Muscle of leg (tissue), 16 donors: ENCODE measurements at places on chromosomes 5 and 9. TPM values are rescaled to one million over a fixed set of nuclear protein-coding genes. Genes with fewer than 3 reads are reported as not detected.

GRCh38 chr9:133515240-133515610 lies 9.5 kb downstream of the MYMK start:
- peaks cover 43% of the 10 kb centered on the region for H3K4me1 ChIP-seq
- no peak overlapping the region for H3K4me3 ChIP-seq
- H3K36me3 ChIP-seq, result peaks cover 2% of the 10 kb centered on the region
- DNase-seq, result no peak
- H3K27me3 ChIP-seq, result peaks cover 2% of the 10 kb centered on the region

DNA sequence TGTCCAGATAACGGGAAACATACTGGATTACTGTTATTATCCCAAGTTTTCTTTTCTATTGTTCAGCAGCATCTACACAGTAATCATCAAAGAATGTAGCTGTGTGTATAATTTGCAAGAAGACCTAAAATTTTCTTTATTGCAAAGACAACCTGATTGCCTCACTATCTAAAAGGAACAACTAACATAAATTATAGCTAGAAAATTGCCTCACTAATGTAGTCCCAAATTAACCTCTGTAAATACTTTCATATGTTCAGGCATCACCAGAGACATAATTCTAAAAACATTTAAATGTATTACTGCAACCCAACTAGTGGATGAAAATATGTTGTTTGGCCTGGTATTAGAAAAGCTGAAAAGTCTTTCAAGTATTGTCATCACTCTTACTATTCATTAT lies 275.4 kb downstream of the CDH12 start:
- no peak overlapping the region for H3K4me3 ChIP-seq
- H3K4me1 ChIP-seq, result no peaks in the 10 kb centered on the region
- no peaks in the 10 kb centered on the region for H3K36me3 ChIP-seq
- no peaks in the 10 kb centered on the region for H3K27me3 ChIP-seq
- no peak overlapping the region for H3K27ac ChIP-seq

DNA sequence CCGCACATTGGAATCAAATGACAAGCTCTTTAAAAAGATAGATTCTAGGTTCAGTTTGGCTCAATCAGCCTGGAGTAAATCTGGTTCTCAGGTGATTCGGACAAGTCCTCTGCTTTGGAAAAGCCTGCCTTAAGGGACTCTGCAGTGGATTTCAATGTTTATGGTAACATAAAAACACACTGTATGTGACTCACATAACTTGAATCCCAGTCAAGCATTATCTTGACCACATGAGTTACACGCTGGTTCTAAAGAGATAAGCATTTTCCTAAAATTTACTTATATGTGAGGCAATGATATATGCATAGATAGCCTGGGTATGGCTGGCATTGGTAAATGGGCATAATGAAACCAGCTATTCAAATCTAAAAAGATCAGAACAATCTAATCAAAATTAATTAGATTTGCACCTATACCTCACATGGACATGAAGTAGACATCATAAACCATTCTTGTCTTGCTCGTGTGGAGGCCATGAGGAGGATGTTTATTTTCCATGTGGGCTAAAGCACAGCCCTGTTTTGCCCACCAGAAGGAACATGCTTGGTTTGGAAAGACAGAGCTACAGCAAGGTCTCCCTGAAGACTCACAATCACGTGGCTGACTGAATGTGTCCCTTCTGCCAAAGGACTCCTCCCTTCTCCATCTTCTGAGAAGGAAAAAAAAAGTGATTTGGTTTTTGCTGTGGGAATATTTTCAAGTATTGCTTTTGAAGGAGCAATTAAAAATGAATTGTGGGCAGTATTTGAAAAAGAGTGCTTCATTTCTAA lies 351.7 kb downstream of the DIRAS2 start:
- H3K4me1 ChIP-seq, result no peaks in the 10 kb centered on the region
- H3K27ac ChIP-seq, result no peak overlapping the region

DNA sequence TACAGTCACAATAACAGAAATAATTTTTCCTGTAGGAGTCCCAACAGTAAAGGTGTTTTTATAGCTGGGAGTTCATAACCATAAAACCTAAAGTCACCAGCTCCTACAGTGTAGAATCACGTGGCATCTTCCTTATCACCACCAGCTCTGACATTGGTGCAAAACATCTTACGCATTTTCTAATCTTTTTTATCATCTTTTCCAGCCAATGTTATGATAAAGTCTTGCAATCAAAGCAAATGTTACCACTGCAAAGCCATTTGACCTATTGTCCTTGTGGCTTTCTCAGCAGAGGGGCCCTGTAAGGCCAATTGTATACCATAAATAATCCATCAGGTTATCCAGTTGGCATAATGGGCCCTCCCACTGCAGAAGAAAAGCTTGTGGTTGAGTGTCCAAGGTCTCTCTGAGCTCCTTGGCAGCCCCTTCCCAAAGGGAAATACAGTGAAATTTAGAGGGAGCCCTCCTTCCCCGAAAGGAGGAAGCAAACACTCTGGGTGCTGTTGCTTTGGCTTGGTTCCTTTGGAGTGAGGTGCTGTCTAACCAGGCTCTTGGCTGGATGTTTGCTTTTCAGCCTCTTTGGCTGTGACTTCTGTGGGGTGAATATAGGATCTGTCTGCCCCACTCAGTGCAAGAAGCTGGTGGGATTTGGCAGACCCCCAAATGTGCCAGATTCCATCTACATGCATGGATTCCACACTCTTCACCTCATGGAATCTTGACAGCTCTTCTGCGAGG lies 29.3 kb upstream of the CPEB4 start:
- H3K4me1 ChIP-seq, result peaks cover 4% of the 10 kb centered on the region
- DNase-seq, result no peak
- no peaks in the 10 kb centered on the region for H3K36me3 ChIP-seq
- H3K27ac ChIP-seq, result no peak overlapping the region
- H3K4me3 ChIP-seq, result no peak overlapping the region

The CCDC183 gene
- total RNA-seq, result 0.84 TPM

The ATOX1 gene
- 51.4 TPM for total RNA-seq

DNA sequence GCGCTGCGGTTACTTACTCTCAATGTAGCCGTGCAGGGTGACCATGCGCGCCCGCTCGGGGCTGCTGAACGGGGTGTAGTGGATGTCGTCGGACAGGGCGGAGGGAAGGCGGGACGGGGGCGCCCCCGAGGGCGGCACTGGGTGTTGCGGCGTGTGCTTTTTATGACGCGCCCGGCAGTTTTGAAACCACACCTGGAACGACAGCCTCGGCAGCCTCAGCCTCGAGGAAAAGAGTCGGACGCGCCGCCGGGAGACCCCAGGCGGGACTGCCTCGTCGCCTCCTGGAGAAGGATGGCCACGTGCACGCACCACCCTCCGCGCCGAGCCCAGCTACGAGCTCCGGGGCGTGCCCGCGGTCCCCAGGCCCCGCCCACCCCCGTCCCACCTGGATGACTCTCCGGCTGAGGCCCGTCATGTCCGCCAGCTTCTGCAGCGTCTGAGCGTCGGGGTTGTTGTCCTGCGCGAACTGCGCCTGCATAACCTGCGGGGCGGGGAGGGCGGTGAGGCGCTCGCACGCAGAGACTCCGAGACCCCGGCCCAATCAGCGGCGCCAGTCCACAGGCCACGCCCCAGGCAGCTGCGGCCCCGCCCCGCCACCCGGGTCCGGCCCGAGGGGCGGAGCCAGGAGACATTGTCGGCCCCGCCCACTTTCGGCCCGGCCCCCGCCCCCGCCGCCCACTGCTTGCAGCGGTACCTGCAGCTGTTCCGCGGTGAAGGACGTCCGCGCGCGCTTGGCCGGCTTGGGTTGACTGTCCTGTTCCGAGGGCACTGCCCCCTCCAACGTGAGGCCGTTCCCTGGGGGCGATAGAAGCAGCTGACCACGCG lies 15.0 kb downstream of the LHX6 start:
- DNase-seq, result peak; percentile 45
- no peaks in the 10 kb centered on the region for H3K36me3 ChIP-seq
- peaks cover 70% of the 10 kb centered on the region for H3K27me3 ChIP-seq
- H3K4me3 ChIP-seq, result peak overlapping the region; percentile 28

- no peak for DNase-seq
- H3K27me3 ChIP-seq, result no peaks in the 10 kb centered on the region
- H3K27ac ChIP-seq, result no peak overlapping the region
- no peaks in the 10 kb centered on the region for H3K36me3 ChIP-seq
- H3K4me1 ChIP-seq, result no peaks in the 10 kb centered on the region
These were observed 1.9 kb downstream of the LRRC19 start for GRCh38 chr9:27003426-27004077.

- peaks cover 2% of the 10 kb centered on the region for H3K27me3 ChIP-seq
- DNase-seq, result no peak
- no peaks in the 10 kb centered on the region for H3K36me3 ChIP-seq
- no peak overlapping the region for H3K27ac ChIP-seq
- H3K4me3 ChIP-seq, result no peak overlapping the region
- no peaks in the 10 kb centered on the region for H3K4me1 ChIP-seq
These were observed 215.3 kb downstream of the SLIT3 start for GRCh38 chr5:169085636-169086035.

The PDLIM7 gene
- 97.1 TPM for total RNA-seq

GRCh38 chr5:135534609-135535419 lies 950 bp downstream of the NEUROG1 start:
- no peak overlapping the region for H3K27ac ChIP-seq
- no peak for DNase-seq
- H3K36me3 ChIP-seq, result no peaks in the 10 kb centered on the region
- peaks cover 9% of the 10 kb centered on the region for H3K4me1 ChIP-seq
- no peak overlapping the region for H3K4me3 ChIP-seq

- H3K36me3 ChIP-seq, result no peaks in the 10 kb centered on the region
- no peak overlapping the region for H3K27ac ChIP-seq
- H3K4me1 ChIP-seq, result peaks cover 9% of the 10 kb centered on the region
- H3K27me3 ChIP-seq, result no peaks in the 10 kb centered on the region
- no peak for DNase-seq
- no peak overlapping the region for H3K4me3 ChIP-seq
These were observed 98.4 kb downstream of the FBXL7 start for GRCh38 chr5:15598294-15598902.

The TPPP gene
- total RNA-seq, result 3.9 TPM

DNA sequence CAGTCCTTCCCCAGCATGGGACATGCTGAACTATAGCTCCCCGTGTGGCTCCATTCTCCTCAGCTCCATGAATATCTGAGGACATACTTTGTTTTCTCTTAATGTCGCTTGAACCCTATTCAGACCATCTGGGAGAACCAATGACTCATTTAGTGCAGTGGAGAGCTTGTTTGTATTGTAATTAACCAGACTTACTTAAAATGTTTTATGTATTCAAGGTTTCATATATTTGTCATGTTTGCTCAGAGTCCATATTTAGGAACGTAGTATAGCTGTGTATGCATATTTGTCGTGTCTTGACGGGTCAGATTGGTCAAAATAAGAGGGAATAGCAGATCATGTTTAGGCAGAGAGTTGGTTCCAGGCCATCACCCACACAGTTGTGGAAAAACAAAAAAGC lies 150.1 kb upstream of the NTRK2 start:
- no peaks in the 10 kb centered on the region for H3K36me3 ChIP-seq
- no peak overlapping the region for H3K27ac ChIP-seq
- no peak overlapping the region for H3K4me3 ChIP-seq
- H3K27me3 ChIP-seq, result no peaks in the 10 kb centered on the region
- DNase-seq, result no peak
- H3K4me1 ChIP-seq, result no peaks in the 10 kb centered on the region

DNA sequence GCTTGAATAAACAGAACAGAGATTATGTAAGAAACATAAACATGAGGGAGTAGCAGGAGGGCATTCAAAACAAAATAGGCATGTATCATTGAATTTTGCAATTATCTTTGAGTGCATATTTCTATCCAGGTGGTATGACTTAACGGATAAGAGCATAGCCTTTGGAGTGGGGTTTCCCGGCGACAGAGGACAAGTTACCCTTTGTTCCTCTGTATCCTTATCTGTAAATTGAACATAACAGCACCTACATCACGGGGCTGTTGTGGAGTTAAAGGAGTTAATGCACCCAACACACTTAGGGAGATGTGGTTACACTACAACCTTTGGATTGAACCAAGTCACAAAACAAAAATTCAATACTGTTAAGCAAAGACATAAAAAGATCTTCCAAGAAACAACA lies 314.6 kb upstream of the KIF2A start:
- H3K27me3 ChIP-seq, result no peaks in the 10 kb centered on the region
- no peaks in the 10 kb centered on the region for H3K36me3 ChIP-seq
- no peak overlapping the region for H3K27ac ChIP-seq
- no peaks in the 10 kb centered on the region for H3K4me1 ChIP-seq
- DNase-seq, result no peak

DNA sequence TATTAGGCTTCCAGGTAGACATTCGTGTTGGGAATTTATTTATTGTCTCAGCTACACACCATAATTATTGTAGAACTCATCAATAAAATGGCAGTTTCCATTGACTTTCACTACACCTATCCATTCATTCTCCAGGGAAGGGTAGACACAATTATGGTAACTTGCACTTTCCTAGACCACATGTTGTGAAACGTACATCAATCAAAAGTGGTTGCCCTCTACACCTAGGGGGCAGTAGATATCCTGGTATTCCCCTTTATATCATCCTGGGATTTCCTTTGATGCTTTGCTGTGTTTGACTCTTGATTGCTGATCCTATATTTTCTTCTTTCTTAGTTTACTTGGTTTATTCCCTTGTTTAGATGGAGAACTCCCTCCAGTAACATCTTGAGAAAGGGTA lies 47.9 kb downstream of the ADGRV1 start:
- H3K4me1 ChIP-seq, result no peaks in the 10 kb centered on the region
- no peak for DNase-seq
- no peaks in the 10 kb centered on the region for H3K27me3 ChIP-seq
- no peak overlapping the region for H3K4me3 ChIP-seq
- H3K36me3 ChIP-seq, result no peaks in the 10 kb centered on the region

The FLT4 gene
- 6.6 TPM for total RNA-seq
